ENCODE measurements at places on chromosomes 11 and 22.

DNA sequence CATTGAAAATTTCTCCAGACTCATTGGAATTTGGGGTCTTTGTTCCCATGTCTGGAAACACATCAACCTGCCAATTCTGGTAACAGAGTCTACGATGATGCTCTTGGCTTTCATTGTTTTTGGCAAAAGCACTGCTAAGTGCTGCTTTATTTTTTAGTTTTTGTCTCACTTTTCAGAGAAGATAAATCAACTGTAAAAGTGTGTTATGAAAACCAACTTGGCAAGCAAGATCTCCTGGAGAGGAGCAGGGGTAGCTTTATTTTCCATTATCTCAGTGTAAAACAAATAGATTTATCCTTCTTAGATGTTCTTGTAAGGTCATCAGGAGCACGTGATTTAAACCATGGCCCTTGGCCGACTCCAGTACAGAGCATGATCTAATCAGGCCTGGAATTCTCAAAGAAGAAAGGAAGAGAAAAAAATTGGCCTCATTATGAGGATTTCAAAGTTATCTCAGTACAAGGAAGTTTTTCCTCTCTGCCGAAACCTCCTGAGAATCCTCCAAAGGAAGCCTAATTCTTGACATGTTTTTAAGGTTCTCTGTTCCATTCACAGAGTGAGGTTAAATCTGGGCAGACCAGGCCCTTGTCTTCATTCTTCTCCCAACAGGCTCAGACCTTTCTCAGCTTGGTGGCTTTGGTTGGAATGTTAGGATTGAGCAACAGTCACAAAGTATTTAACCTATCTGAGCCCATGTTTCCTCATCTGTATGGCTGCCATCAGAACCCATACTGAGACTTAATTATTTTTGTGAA is 16.4 kb upstream of the PAMR1 start:
- DNase-seq, result no peak

- DNase-seq, result no peak
Measured at GRCh38 chr22:47996446-47996857, 1234.0 kb downstream of the TBC1D22A start.

GRCh38 chr11:61331651-61332050 is 1.3 kb downstream of the DDB1 start:
- no peak for DNase-seq

- no peak for DNase-seq
Measured at GRCh38 chr11:134992981-134993380, 580.9 kb upstream of the B3GAT1 start.

- no peak for DNase-seq
Measured at GRCh38 chr11:105244160-105244825, 104.7 kb upstream of the CARD18 start.

DNA sequence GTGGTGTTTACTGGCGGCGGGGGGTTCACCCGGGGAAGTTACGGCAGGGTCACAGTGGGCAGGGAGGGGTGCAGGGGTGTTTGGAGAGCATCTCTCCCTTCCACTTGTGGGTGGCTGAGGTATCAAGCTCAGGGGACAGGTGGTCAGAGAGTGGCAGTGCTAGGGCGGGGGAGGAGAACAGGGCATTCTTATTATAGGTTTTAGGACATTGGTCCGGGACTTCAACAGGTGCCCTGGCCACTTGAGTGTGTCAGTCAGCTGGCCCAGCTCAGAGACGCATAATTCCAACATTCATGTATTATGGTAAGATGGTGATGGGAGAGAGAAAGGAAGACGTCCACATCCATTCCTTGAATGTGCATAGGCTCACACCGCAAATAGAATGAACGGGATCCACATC is 101.7 kb downstream of the TEAD1 start:
- DNase-seq, result no peak

DNA sequence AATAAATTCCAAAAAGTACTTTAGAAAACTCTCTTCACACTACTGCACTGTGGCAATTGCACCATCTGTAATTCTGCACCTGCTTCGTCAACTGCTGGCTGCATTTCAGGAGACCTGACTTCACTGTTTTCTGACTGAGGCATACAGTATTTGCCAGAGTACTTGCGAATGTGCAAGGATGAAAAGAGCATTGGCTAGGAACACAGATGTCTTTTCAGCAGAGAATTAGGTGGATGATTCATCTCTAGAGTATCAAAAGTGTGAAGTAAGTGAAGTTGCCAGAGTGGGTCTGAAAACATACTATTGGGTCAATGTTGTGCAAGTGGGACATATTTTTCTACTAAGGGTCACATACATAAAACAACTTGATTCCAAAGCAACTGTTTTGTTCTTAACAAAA is 427.5 kb upstream of the CCDC90B start:
- no peak for DNase-seq
